ENCODE measurements at places on chromosomes 5 and 9. TPM values are rescaled to one million over a fixed set of nuclear protein-coding genes. Genes with fewer than 3 reads are reported as not detected.

Gene FOXD4L5
- 0.90 TPM for polyA plus RNA-seq

Gene SKP2
- 44.9 TPM for polyA plus RNA-seq

Gene CYLC2
- not detected for polyA plus RNA-seq

Gene IFNA13
- polyA plus RNA-seq, result not detected

Gene SPINK4
- polyA plus RNA-seq, result not detected

Gene RNF183
- polyA plus RNA-seq, result not detected

Gene OR1J2
- not detected for polyA plus RNA-seq

Gene CCL27
- polyA plus RNA-seq, result 0.51 TPM

Gene WNK2
- 16.4 TPM for polyA plus RNA-seq

Gene CXCL14
- polyA plus RNA-seq, result 27.8 TPM

Gene IGIP
- 5.3 TPM for polyA plus RNA-seq

Gene COQ4
- 31.6 TPM for polyA plus RNA-seq

Gene SIT1
- polyA plus RNA-seq, result not detected

Gene IL4
- polyA plus RNA-seq, result not detected

Gene MYOZ3
- 13.7 TPM for polyA plus RNA-seq

Gene RASGEF1C
- polyA plus RNA-seq, result 3.5 TPM

Gene ZFP37
- 3.3 TPM for polyA plus RNA-seq

Gene ECM2
- polyA plus RNA-seq, result 26.4 TPM

Gene PCDHB2
- 2.2 TPM for polyA plus RNA-seq

Gene INSL4
- not detected for polyA plus RNA-seq

Gene FBXW5
- polyA plus RNA-seq, result 41.2 TPM

Gene IFNE
- not detected for polyA plus RNA-seq

Gene MXD3
- polyA plus RNA-seq, result 19.0 TPM

Gene ROR2
- polyA plus RNA-seq, result 2.7 TPM

Gene DOK3
- 6.3 TPM for polyA plus RNA-seq

Gene CFAP90
- polyA plus RNA-seq, result not detected

Gene LCN9
- not detected for polyA plus RNA-seq

Gene ADRA1B
- 0.24 TPM for polyA plus RNA-seq

Gene ATP6V1G1
- polyA plus RNA-seq, result 84.0 TPM

Gene ADGRV1
- 0.92 TPM for polyA plus RNA-seq

Gene FAM78A
- polyA plus RNA-seq, result 36.4 TPM

Gene OLFML2A
- 140 TPM for polyA plus RNA-seq

Gene SAPCD2
- polyA plus RNA-seq, result 3.6 TPM

Gene SPEF2
- 8.9 TPM for polyA plus RNA-seq

Gene IFNA21
- not detected for polyA plus RNA-seq

Gene ROPN1L
- not detected for polyA plus RNA-seq

Gene PCDHB5
- 3.8 TPM for polyA plus RNA-seq

Gene PHF19
- polyA plus RNA-seq, result 33.4 TPM

Gene FUT7
- polyA plus RNA-seq, result 0.08 TPM

Gene MYORG
- 16.3 TPM for polyA plus RNA-seq

Gene HDAC3
- 47.7 TPM for polyA plus RNA-seq

Gene NMUR2
- polyA plus RNA-seq, result 0.19 TPM

Gene NIPSNAP3A
- 54.8 TPM for polyA plus RNA-seq

Gene SPINK7
- polyA plus RNA-seq, result 0.23 TPM

Gene SLC1A3
- 18.5 TPM for polyA plus RNA-seq

Gene PITX1
- polyA plus RNA-seq, result 17.8 TPM
